ENCODE measurements at places on chromosomes 6 and 20.

DNA sequence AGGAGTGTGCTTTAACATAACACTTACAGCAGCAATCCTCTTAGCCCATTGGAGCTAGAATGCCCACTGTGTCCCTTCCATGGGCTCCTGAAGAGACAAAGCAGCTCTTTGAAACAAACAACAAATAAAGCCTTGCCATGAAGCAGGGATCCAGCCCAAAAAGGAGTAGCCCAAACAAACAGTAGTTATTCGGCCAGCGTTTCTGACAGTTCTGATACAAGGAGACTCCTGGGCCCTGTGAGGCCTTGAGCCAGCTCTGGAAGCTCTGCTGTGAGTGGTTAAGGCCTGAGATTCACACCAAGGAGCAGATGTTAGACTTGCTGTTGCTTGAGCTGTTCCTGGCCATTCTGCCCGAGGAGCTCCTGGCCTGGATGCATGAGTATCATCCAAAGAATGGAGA, 16.9 kb upstream of the ZSCAN16 start:
- DNase-seq: no peak

DNA sequence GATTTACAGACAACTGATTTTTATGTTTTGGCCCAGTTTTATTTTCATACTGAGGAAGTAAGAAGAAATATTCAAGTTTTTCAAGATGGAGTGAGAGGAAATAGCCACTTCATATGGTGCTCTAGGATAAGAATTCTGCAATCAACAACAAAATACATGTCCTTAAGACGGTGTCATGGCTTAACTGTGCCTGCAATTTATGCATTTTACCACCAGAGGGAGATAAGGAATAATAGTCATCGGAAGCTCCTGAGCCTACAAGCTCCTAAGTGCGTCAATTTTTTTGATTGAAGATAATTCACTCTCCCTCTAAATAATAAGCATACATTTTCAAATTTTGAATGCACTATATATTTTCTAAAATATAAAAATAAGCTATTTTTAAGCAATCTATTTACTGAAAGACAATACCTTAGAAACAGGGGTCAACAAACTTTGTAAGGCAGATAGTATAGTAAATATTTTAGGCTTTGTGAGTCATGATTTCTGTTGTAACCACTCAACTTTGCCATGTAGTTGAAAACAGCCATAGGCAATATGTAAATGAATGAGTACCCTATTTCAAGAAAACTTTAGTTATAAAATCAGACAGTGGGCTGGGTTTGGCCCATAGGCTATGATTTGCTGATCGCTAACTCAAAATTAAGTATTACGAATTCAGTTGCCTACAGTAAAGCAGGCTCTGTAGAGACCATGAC, 230.9 kb upstream of the DTNBP1 start:
- no peak for DNase-seq

GRCh38 chr6:25998379-25998778, 35.8 kb downstream of the TRIM38 start:
- DNase-seq: no peak

GRCh38 chr20:41318271-41318649, 729 bp upstream of the ZHX3 start:
- DNase-seq: peak; percentile 58
